Stimulated activated CD4-positive, alpha-beta T cell treated with anti-CD3 and anti-CD28 coated beads, Interleukin-12 subunit alpha, Interleukin-12 subunit beta, amount 100 ng/mL, for 24 hours (primary cell): ENCODE measurements at places on chromosomes 5 and 9.

DNA sequence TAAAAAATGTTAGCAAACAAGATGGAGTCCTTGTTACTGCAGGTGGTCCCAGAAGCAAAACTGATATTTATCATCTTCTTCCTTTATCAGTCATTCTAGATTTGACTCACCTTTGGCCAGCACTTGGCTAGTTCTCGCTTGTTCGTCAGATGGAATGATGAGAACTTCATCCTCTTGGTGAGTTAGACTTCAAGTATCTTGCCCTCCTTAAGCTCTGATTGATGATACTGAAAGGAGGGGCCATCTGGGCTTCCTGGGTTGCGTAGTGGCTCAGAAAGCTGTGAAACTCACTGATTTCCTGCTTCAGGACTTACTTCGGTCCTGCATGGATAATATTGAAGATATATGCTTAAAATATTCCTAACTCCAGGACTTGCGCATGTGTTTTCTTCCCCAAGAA, 1248.2 kb upstream of the CDH9 start:
- no peak for DNase-seq

DNA sequence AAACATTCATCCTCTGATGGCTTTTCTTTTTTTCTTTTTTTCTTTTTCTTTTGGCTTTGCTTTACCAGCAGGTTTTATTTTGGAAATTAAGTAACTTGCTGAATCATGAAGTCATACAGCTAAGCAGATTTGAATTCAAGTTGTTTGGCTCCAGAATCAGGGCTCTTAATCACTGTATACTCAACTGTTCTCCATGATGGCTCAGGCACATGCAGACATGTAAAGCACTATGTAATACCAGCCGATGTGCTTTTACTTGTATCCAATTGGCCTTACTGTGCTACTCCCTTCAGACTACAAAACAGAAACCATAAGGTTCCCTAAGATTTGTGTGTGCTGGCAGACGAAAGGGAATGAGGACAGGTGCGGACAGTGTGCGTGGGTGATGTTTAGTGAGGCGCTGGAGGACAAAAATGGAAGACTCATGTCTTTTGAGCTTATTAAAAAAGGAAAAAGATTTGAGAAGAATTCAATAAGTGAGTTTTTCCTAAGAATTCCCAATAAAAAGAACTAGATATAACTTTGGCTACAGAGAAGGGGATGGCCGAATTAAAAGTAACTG, 44.7 kb upstream of the OTP start:
- DNase-seq, result no peak

DNA sequence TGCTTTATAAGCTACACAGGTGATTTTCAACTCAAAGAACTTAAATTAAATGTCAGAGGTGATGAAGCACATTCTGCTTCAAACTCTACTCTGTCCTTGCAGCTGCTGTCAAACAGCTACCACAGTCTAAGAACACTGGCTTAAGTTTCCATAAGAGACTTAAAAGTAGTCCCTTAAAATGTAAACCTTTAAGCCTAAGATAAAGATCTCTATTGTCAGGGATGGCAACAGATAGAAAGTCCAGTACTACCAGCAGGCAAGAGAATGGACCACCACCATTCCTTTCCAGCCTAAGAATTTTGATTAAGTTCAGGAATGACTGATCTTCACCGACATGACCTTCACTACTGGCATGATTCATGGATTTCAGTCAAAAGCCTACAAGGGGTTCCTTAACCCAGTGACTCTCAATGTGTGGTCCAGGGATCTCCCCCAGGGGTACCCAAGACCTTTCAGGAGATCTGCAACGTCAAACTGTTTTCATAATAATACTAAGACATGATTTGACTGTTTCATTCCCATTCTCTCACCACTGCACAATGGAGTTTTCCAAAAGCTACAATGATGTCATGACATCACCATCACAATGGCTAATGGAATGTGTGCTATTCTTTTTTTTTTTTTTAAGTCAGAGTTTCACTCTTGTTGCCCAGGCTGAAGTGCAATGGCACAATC, 41.1 kb upstream of the PLPP6 start:
- no peak for DNase-seq

GRCh38 chr9:126661521-126662251, 48.0 kb downstream of the LMX1B start:
- DNase-seq, result no peak

GRCh38 chr5:169218861-169219260, 82.1 kb downstream of the SLIT3 start:
- DNase-seq, result no peak

GRCh38 chr5:123208668-123209501, 119.8 kb downstream of the PRDM6 start:
- DNase-seq, result no peak

DNA sequence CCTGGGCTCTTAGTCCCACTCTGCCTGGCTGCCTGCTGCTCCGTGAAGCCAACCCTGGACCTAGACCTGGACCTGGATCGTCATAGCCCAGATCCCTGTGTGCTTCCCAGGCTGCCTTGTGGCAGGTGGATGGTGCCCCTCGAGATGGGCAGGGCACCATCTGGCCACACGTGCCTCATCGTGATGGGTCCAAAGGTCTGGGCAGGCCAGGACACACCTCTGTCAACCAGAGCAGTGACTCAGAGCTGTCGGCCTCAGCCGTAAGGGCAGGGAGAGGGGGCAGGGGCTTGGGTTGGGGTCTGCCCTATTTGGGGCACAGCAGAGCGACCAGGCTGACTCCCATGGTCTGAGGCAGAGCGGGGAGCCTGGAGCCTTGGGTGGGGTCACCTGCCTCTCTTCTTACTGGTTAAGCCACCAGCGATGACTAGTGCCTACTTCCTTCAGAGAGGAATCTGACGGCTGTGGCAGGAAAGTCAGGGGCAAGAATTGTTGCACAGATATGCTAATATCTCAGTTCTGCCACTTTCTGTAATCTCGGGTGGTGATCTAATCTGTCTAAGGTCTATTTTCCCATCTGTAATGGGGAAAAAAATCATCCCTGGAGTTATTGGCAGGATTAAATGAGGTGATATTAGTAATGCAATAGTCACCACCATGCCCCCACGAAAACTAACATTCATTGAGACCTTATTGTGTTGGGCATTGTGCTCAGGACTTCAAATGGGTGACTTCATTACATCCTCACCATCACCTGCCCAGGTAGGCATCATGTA, 3.2 kb upstream of the CDHR2 start:
- no peak for DNase-seq
